ENCODE measurements at places on chromosomes 11 and 22.

GRCh38 chr11:95684170-95684569, 105.4 kb downstream of the FAM76B start:
- no peak for DNase-seq

DNA sequence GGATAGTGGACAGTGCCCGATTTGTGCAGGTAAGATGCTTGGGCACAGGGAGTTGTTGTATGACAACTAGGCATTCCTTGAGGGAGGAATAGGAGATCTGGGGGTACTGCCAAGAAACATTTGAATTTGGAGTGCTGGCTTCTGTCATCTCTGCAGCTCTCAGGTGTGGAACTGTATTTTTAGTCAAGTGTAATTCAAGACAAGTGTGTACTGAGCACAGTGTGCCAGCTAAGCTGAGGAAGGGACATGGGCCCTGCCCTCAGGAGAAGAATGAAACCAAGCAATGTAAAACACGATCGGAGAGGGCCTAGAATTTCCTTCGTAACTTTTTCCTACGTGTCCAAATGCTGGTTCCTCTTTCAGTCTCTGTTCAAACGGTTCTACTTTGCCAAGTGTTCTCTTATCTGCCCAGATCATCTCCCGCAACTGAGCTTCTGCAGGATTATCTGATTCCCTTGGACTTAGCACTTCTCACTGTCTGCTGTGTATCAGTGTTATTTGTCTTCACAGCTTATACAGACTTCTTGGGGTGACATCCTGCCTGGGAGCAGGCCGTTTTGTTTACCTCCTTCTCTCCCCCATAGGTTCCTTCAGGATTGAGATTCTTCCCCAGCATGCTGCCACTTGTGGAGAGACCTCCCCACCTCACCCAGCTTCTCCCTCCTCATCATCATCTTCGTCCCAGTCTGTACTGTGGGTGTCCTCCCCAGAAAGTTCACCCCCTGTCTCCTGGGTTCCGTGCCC, 27.6 kb downstream of the ART5 start:
- no peak for DNase-seq

GRCh38 chr11:44335052-44335760, 25.3 kb upstream of the ALX4 start:
- no peak for DNase-seq

DNA sequence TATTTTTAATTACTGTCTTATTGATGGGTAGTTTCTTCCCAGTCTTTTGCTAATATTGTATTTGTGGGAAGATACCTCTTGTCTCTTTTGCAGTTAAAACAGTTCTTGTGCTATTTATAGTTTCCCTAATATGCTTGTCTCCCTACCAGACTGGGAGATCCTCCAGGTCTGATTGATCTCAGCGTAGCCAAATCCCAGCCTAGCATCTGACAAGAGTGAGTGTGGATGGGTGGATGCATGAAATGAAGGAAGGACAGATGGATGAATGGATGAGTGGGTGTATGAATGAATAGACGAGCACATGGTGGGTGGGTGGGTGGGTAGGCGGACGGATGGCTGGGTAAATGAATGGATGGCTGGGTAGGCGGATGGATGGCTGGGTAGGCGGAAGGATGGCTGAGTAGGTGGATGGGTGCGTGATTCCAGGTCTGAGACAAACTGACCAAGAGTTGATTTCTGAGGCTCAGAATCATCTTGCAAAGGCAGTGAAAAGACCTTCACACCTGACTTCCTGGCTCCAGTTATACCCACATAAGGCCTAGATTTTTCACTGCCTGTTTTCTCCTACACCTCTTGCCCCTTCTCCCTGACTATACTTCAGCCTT, 11.4 kb downstream of the DNAJB13 start:
- no peak for DNase-seq

GRCh38 chr11:65883786-65884715, 4.2 kb downstream of the FIBP start:
- no peak for DNase-seq

DNA sequence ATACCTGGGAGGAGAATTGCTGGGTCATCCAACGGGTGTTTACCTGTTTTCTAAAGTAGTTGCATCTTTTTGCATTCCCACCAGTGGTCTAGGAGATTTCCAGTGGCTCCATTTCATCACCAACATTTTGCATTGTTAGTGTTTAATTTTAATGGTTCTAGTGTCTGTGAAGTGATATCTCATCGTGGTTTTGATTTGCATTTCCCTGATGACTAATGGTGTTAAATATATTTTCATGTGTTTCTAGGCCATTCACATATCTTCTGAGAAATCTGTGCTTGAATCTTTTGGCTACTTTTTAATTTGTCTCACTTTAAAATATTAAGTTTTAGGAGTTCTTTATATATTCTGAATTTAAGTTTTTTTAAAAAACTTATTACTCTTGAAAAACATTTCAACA, 439.6 kb downstream of the TMEM135 start:
- DNase-seq, result no peak

- DNase-seq, result no peak
Measured at GRCh38 chr22:24370401-24370800, 57.0 kb upstream of the ADORA2A start.

DNA sequence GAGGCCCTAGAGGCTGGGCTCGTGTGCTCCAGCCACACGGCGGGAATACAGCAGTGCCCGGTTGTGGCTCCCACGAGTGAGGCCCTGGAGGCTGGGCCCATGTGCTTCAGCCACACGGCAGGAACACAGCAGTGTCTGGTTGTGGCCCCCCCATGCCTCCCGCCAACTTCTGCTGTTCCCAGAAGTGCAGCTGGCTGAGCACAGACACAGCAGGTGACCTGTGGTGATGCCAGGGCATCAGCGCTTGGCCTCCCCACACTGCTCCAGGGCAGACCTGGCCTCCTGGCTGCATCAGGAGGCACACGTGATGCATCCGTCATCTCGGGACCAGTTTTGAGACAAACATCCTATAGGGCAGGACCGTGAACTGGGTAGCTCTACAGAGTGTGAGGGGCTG, 110.3 kb downstream of the KCNQ1OT1 start:
- no peak for DNase-seq

DNA sequence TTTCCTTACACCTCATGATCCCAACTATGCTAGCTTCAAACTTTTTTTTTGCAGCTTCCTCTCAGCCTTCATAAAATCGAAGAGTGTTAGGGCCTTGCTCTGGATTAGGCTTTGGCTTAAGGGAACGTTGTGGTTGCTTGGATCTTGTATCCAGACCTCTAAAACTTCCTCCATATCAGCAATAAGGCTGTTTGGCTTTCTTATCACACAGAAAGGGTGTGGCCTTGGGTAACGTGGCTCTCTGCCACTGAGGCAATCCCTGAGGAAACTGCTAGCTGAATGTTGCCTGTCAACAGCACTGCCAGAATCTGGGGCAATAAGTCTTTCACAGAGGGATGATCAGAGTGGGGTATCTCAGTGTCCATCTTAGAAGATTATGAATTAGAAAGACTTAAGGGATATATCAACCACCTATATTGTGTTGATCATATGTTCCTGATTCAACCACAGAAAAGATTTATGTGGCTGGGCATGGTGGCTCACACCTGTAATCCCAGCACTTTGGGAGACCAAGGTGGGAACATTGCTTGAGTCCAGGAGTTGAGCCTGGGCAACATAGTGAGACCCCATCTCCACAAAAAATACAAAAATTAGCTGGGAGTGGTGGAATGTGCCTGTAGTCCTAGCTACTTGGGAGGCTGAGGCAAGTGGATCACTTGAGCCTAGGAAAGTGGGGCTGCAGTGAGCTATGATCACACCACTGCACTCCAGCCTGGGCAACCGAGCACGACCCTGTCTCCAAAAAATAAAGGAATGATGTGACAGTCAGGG, 12.5 kb upstream of the CUL5 start:
- DNase-seq, result no peak

DNA sequence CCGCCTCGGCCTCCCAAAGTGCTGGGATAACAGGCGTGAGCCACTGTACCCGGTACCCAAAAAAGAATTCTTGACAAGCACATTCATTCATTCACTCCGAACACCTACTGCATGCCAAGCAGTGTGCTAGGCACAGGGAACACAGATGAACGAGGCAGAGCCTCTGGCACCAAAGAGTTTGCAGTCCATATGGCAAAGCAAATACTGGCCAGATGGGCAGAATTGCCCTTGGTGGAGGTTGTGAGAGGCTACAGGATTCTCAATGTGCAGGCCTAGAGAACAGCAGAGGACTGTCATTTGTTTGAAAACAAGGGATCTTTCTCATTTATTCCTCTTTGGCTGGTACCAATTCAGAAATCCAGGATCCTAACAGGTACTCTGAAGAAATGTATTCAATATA, 27.5 kb upstream of the MTCH2 start:
- DNase-seq, result peak; percentile 16

- no peak for DNase-seq
Measured at GRCh38 chr11:102306048-102306597, 11.2 kb upstream of the BIRC3 start.

DNA sequence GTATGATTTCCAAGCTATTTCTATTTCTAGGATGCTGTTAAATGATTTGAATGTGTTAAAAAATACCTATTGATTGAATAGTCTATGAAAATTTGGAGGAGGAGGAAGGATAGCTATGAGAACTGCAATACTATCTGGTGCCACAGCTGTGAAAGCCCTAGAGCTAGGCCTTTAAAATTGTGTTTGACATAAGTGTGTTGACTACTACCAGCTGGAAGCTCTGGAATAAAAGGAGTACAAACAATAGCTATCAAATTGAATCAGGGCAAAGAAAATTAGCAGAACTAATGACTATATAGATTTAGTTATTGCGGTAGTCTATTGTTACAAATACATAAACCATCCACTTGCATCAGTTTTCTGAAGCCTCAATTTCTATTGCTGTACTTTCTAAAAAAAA, 124.8 kb upstream of the CNTN5 start:
- no peak for DNase-seq

DNA sequence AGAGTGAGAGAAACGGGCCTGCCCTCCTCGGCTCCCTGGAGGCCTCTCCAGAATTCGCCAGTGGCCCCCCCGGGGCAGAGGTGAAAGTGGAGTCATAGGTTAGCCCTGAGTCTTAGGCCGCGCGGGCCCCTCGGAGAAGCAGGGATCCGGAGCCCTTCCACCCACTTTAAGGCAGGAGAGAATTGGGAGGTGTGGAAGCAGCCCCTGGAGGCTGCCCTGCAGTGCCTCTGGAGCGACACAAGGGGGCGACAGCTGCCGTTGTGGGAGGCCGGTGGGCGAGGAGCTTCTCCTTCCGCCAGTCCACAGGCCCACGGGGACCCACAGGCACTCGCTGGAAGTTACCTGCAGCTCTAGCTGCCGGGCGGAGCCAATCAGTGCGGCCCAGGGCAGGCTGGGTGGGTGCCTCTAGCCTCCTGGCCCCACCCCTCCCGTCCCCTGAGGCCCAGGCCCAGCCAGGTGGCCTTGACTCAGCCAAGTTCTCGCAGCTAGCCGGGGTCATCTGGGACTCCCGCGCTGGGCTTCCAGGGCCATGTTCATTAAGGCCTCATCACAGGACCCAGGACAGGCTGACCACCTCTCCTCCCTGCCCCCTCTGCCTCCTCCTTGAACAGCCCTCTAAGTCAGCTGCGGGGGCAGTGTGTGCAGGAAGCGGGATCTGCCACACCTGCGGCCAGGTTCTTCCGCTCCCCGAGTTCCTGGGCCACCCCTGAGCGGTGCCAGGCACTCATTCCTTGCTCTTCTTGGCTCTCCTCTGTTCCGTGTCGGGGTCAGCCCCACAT, 5.0 kb downstream of the DGKZ start:
- no peak for DNase-seq

DNA sequence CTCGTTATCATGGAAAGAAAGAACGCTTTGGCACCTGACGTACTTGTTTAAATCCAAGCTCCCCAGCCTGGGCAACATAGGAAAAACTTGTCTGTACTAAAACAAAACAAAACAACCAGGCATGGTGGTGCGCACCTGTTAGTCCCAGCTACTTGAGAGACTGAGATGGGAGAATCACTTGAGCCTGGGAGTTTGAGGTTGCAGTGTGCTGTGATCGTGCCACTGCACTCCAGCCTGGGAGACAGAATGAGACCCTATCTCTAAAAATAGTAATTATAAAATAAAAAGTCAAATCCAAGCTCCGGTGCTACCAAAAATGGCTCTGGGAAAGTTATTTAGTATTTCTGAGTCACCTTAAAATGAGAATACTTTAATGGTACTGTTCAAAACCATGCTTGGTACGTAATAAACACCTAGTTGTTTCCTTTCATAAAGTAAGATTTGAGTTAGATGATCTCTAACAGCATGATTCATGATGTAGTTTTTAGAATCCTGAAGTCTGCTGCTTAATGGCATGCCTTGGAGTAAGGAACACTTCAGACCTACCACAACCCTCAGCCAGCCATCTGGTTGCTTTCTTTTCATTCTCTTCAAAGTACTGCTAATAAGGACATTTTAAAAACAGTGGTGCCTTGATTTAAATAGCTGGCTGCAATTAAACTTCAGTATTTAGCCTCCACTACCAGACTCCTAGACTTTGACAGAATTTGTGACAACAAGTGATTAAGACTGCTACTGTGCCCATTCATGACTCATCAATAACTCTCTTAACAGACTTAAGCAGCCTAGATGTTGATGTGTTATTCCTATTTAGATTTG, 8.4 kb downstream of the PPME1 start:
- DNase-seq, result no peak

DNA sequence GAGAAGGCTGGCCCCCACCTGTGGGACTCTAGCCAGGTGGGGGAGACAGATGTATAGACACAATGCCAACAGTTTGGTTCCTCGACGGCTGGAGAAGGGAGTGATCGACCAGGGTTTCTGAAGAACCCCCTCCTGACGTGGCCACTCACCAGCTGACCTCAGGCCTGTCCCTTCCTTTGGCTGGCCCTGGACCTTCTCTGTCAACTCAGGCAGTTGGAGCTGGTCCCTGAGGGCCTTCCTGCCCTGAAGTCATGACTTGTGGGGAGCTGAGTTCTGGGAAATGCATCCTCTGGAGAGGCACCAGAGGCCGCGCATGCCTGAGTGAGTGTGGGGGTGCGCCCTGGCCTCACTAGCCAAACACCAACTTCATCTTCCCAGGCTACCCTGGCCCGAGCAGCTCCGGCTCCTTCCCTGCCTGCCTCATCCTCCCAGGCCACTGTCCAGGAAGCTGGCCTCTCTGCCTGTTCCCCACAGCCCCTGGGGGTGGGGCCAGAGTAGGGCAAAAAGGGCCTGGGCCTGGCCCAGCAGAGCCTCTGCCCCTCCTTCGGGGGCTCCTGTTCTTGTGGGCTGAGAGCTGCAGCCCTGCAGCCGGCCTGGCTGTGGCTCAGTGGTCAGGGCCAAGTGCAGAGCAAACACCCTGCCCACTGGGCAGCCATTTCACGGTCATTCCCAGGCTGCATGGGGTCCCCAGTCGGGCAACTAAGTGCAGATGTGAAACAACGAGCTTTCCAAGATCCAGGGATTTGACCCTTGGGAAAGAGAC, 23.6 kb downstream of the TXN2 start:
- no peak for DNase-seq

GRCh38 chr11:44516688-44517507, 48.6 kb upstream of the CD82 start:
- DNase-seq, result no peak

- DNase-seq, result no peak
Measured at GRCh38 chr22:39430576-39431150, 26.1 kb upstream of the MGAT3 start.

GRCh38 chr11:28318871-28319270, 210.7 kb downstream of the METTL15 start:
- DNase-seq, result no peak

GRCh38 chr11:77102246-77103210, at the start of gene OMP:
Gene OMP (plus strand): TSS chr11:77102840. CDS start chr11:77102840, 0 bp downstream.
- no peak for DNase-seq

GRCh38 chr22:47409539-47410275, 647.3 kb downstream of the TBC1D22A start:
- DNase-seq, result no peak

GRCh38 chr22:46064228-46064965, 85.9 kb upstream of the PPARA start:
- no peak for DNase-seq

GRCh38 chr11:119061256-119061655, 4.3 kb upstream of the HYOU1 start:
- DNase-seq, result no peak

GRCh38 chr11:134358856-134359490, 27.2 kb downstream of the GLB1L2 start:
- DNase-seq, result no peak

Measured in NCI-H446 treated with DMSO at 0.1 percent for 48 hours (cell line).